Stimulated activated CD8-positive, alpha-beta memory T cell treated with anti-CD3 and anti-CD28 coated beads, Interleukin-4, amount 100 ng/mL, for 4 hours (primary cell): ENCODE measurements at places on chromosomes 6 and 20.
A peak's percentile ranks its signal among the peaks of the same experiment; 100 is the strongest.

DNA sequence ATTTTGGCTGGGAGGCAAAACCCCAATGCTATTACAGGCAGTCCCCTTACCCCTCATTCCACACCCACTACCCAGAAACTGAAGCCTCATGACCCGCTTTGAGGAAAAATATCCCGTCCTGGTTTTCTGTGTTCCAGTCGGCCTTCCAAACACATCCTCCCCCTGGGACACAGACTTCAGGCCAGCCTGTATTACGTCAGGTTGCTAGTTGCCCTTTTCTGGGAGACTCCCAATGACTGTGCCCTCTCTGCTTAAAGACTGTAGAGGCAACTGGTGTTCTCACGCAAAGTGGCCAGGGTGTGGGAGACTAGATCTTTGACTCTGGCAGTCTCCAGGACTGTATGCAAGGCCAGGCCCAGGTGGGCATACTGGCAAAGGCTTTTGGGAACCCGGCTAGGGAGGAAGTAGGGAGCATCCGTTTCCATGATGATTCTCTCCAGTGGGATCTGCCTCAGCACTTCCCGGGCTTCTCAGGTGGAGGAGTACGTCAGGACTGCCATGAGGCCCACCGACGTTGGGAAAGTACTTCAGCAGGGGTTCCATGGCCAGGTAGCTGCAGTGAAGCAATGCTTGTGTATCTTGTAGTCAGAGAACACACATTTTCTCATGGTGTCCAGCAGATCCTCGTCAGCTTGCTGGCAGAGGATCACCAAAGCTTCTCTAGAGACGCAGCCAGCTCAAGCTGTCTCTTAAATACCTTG is 34.9 kb downstream of the DYNLT1 start:
- DNase-seq = no peak

- DNase-seq = no peak
These were observed 40.3 kb upstream of the CD93 start for GRCh38 chr20:23126281-23127061.

GRCh38 chr6:136445063-136445462 is 105.2 kb downstream of the MAP7 start:
- no peak for DNase-seq

GRCh38 chr6:47288267-47289090 is 21.2 kb downstream of the TNFRSF21 start:
- DNase-seq = no peak

DNA sequence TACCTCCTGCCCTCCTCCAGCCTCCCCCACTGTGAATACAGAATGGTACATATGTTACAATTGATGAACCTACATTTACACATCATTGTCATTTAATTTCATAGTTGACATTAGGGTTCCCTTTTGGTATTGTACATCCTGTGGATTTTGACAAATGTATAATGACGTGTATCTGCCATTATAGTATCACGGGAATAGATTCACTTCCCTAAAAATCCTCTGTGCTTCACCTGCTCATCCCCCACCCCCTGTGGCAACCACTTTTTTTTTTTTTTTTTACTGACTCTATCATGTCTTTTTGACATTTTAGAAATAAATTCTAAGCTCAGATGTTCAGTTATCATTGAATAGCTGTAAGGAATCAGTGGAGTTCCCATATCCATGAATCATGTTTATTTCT is 30.4 kb downstream of the HECA start:
- no peak for DNase-seq

GRCh38 chr20:20410678-20411077 is 42.8 kb downstream of the INSM1 start:
- no peak for DNase-seq

DNA sequence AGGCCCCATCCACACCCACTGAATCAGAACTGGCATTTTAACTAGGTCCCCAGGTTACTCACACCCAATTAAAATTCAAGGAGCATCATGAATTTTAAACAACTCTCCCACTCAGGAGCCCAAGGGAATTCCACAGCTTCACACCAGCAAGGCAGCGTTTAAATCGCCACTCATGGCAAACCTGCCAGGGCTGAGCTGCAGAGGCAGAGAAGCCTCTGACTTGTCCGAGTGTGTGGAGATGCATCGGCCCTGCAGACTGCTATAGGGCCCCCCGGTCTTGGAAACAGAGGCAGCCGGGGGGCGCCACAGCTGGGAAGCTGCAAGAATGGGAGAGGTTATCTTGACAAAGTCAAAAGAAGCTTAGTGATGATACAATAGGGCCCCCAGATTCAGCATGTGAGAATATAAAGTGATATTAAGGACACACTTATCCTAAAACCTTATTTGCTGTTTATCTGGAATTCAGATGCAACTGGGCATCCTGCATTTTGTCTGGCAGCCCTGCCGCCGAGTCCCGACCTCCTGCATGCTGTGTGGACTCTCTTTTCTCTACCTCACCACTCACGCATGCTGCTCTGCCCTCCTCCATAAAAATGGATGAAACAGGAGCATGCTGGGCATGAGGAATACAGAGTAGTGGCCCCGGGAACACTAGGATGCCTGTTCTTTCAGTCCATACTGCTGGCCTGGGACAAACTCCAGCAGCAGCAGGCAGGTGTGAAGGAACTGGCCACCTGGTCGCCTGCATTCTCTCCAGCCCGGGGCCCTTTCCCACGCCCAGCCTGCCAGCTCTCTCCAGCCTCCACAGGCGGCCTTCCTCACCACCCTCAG is 126.1 kb downstream of the PXDC1 start:
- no peak for DNase-seq

DNA sequence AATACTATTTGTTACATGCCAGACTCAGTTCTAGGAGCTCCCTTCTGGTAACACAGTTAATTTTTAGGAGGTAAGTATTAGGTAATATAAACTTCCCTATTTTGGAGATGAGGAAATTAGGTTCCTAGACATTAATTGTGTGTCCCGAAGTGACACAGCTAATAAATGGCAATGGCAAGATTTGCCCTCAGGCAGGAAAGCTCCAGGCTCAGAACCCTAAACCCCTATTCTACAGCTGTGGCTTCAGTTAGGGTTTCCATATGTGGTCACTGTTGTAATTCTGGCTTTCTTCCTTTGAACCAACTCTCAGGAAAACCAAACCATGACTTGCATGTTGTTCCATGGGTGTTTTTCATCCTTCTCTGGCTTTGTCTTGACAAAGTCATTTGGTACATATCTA is 188.2 kb downstream of the PLCB1 start:
- no peak for DNase-seq

GRCh38 chr6:122620428-122620827 is 10.2 kb downstream of the PKIB start:
- no peak for DNase-seq

DNA sequence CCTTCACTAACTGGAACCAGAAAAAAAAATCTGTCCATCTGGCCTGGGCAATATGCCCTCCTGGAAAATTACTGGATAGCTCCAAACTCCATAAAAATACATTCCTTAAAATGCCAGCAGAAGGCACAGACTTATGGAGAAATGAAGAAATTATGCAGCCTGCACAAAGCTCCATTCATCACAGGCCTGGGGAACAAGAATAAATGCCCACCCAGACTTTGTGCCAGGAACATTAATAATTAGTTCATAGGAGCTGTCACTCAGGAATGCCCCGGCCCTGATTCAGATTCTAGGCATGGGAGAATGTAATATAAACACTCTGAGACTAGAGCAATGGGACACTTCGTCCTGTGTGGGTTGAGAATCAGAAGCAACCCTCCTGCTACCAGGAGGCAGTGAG is 199.3 kb downstream of the OTOR start:
- no peak for DNase-seq

DNA sequence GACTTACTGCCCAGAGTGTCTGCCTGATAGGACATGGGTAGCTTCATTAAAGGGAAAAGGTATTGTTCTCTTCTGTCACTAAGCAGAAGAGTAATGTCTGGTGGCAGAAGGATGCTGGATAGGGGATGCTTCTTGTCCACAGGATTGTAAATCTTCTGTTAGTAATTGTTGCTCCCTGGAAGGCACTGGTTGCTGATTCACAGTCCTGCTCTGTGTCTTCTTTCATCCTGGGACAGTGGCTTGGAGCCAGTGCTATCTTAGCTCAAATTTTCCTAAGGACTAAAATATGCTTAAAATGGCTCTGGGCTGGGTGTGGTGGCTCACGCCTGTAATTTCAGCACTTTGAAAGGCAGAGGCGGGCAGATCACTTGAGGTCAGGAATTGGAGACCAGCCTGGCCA is 48.0 kb downstream of the SYTL3 start:
- DNase-seq = no peak

GRCh38 chr20:32674362-32674789 is 635 bp upstream of the C20orf203 start:
- peak; percentile 57 for DNase-seq

DNA sequence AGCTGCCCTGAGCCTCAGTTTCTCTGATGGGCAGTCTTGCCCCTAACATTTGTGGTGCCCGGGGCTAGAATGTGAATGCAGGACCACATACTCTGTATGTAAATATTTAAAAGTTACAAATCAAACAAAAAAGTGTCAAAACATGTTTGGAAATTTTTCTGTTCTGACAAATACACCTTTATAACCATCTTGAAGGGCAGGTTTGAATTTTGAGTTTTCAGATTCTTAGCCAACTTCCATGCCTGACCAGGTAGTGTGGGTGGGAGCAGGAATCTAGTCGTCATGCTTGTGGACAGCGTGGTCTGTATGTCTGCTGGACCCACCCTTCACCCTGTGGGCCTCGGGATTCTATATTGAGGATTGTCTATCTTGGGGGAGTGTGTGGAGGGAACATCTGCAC is 325.1 kb downstream of the SOX4 start:
- no peak for DNase-seq

DNA sequence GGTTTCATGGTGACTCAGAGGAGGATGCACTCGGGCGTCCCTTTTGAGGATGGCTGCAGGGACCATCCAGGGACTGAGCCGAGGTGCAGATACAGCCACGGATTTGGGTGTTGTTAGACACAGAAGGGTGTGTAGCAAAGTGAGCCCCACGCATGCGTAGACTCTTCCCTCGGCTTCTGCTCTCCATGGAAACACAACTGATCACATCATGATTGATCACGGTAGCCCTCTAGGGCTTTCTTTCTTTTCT is 606 bp upstream of the ULBP1 start:
- DNase-seq = no peak

GRCh38 chr20:11091511-11091910 is 417.7 kb upstream of the JAG1 start:
- no peak for DNase-seq

DNA sequence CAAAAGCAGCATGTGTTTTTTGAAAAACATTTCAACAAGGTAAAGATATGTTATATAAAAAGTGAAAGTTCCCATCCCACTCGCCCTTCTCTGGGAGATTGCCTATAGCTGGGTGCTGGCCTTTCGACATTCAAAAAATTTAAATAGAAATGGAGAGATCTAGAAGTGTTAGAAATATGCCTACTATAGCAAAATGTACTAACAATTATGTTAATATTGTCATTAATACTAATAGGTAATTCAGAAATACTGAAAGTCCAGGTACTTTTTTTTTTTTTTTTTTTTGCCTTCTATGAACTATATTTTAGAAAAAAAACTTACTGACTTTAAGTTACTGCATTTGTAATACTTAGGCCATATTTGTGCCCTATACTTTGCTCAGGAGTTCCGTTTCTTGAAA is 87.1 kb downstream of the SESN1 start:
- no peak for DNase-seq

- no peak for DNase-seq
These were observed 13.8 kb upstream of the IYD start for GRCh38 chr6:150354754-150355571.

GRCh38 chr20:10761786-10762185 is 88.0 kb upstream of the JAG1 start:
- DNase-seq = no peak

- no peak for DNase-seq
These were observed 28.7 kb downstream of the SAYSD1 start for GRCh38 chr6:39086294-39086693.

DNA sequence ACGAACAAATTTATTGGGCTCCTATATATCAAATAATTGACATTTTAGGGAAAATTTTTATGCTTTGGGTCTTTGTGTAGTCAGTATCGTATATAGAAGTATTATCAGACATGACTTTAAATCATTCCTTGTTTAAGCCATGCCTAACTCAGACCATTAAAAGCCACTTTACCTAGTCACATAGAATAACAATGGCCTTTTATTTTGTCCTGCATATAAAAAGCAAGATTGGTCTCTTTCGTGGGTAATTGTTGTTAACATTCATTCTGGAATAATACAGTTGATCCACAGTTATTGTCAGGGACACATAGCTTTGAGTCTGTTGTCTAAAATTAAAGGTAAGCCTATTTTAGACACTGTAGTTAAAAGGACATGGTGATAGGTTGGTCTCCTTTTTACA is 47.4 kb downstream of the PLEKHG1 start:
- no peak for DNase-seq

DNA sequence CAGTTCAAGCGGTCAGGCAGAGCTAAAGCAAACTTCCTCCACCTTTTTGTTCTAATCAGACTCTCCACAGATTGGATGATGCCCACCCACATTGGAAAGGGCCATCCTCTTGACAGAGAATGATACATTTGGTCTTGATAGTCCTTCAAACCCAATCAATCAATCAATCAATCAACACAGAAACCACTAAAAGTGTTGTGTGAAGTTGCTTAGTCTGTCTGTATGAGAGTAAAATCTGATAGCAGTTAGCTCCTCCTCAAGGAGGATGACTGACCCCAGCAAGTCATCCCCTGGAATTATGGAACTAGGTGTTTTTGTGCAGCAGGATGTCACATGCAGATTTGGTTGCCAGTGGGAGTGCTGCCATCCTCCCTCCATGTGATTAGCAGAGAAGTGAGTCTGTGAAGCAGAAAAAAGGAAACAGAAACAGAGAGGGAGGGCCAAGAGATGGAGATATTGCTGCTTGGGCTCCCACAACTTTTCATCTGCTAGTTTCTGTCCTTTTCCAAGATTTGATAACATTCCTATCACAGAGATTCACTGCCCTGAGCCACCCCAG is 32.0 kb upstream of the SSTR4 start:
- no peak for DNase-seq

DNA sequence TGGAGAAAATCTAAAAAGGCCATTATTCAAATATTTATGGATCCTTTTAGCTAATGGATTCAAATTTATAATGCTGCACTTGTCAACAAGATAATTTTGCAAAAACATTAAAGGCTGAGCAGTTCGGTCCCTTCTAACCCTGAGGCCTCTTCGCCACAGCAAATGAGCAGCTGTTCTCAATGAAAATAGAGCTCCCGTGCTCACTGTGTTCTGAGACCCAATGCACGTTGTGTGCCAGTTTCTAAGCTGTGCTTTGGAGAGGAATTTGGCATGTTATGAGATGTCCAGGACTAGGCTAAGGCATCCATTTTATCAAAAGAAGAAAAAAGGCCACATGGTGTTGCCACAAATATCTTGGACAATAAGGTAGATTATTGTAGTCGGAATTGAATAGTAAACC is 220.1 kb upstream of the TSHZ2 start:
- no peak for DNase-seq

DNA sequence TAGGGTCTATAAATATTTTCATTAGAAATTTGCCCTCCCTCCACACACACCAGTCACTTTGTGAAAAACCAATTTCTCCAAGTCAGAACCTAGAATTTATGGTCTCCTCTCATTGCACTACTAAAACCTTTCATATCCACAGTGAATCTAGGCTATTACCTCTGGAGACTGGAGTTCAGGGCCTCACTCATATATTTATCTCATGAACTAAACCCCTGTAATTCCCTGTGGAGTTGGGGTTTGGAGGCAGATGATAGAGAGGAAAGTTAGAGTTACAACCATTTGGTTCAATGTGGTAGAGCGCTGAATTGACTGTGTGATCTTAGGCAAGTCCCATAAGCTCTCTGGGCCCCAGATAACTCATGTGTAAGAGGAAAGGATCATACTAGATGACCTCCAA is 18.2 kb upstream of the CEP85L start:
- DNase-seq = no peak

- no peak for DNase-seq
These were observed 37.0 kb upstream of the MPC1 start for GRCh38 chr6:166419717-166420116.
